DMS79 treated with DMSO at 0.1 percent for 48 hours (cell line): ENCODE measurements at places on chromosomes 16 and 17.

- DNase-seq = peak; percentile 72
Observed at GRCh38 chr16:12503191-12503590, 300.5 kb downstream of the CPPED1 start.

DNA sequence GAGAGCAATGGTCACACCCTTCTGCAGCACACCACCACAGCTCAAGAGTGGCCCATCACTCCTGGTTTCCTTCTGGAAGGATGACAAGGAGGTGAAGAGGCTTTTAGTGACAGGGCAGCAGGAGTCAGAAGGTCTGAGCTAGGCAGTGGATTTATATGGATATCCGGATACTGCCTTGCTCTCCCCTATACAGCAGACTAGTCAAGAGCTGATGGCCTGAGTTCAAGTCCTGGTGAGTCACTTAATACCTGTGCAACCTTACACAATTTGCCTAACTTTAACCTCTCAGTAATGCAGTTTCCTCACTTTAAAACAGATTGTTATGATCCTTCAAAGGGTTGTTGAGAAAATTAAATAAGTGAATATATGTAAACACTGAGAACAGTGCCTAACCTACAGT lies 22.9 kb downstream of the MYO18A start:
- no peak for DNase-seq

DNA sequence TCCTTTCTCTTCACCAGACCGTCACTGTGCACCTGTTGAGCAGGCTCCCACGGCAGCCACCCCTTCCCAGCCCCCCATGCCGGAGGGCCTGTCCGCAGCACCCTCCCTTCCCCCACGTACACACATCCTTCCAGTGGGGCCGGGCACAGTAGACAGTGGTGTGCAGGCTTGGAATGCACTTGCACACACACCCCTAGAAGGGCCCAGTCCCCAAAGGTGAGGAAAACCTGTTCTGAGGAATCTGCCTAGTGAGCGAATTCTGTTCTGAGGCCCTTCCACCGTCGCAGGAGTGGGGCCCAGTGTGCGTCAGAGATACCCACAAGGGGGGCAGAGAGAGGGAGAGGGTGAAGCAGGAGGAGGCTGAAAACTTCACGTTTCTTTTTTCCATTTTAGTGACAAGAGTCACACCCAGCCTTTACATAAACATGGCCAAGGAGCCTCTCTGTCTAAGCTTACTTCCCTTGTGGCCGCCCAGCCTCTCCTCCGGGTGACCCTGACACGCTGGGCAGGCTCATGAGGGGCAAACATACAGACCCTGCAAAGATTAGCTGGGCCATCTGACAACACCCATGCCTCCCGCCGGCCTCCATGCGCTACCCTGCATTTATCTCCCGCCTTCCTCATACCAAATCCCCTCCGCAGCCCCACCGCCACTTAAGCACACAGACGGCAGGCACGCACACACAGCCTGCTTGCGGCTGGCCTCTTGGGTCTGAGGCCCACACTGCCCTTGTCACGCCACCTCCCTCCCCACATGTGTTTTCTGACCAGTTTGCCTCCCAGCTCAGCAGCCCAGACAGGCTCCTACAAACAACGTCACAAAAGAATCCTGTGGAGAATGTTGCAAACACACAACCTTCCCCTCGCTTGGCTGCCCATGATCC lies 1.8 kb downstream of the ZBTB4 start:
- no peak for DNase-seq

- no peak for DNase-seq
Observed at GRCh38 chr17:49985310-49985990, 9.6 kb downstream of the DLX3 start.

DNA sequence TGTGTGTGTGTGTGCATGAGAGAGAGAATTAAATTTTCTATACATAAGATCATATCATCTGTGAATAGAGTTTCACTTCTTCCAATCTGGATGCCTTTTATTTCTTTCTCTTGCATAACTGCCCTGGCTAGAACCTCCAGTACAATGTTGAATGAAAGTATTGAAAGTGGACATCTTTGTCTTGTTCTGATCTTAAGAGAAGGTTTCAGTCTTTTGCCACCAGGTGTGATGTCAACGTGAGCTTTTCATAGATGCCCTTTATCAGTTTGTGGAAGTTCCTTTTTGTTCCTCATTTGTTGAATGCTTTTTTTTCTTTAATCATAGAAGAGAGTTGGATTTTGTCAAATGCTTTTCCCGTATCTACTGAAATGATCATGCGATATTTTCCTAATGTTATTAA lies 63.3 kb downstream of the RNF213 start:
- no peak for DNase-seq

DNA sequence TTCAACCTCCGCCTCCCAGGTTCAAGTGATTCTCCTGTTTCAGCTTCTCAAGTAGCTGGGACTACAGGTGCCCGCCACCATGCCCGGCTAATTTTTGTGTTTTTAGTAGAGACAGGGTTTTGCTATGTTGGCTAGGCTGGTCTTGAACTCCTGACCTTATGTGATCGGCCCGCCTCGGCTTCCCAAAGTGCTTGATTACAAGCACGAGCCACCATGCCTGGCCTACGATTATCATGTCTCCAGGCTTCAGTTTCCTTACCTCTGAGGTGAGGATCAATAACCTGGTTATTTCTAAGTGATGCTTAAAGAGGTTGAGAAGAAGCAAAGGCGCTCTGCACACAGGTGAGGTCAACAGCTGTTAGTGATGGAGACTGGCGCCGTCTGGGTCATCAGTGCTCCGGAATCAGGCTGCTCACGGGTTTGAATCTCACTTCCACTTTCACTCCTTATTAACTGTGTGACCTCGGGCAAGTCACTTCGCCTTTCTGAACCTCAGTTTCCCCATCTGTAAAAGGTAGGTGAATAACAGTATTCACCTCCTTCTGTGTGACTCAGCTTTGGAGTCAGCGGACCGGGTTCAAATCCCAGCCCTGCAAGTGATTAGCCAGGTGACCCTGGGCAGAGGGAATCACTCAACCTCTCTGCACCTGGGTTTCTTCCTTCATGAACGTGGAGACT lies 745 bp upstream of the ABCC1 start:
- DNase-seq = no peak

GRCh38 chr16:53816211-53816836 lies 112.4 kb downstream of the FTO start:
- no peak for DNase-seq

DNA sequence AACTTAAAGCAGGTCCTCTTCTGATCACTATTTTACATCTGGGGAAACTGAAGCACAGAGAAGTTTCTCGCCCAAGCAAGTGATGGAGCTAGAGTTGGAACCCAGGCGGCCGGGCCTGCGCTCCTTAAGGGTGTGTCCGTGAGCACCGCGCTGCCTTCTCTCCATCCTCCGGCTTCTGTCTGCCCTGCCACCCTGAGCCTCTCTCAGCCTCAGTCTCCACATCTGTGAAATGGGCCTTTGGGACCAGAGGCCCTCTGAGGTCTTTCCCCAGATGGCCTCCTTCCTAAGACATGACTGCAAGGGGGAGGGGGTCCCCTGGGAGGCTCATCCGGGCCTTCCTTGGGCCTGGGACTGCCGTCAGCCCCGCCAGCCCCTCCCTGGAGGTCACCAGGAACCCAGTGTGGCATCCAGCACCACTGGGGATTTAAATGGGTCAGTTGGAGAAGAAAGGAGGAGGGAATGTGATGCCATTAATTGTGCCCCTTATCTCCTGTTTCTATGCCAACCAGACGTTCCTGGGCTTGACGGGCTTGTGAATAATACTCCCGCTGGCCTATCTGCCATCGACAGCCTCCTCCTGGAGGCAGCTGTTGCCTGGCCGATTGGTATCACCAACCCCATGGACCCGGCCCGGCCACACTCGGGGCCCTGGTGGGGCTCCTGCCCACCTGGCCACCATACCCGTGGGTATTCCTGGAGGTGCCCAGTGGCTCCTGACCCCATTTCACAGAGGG lies 5.1 kb downstream of the ZFPM1 start:
- DNase-seq = no peak

DNA sequence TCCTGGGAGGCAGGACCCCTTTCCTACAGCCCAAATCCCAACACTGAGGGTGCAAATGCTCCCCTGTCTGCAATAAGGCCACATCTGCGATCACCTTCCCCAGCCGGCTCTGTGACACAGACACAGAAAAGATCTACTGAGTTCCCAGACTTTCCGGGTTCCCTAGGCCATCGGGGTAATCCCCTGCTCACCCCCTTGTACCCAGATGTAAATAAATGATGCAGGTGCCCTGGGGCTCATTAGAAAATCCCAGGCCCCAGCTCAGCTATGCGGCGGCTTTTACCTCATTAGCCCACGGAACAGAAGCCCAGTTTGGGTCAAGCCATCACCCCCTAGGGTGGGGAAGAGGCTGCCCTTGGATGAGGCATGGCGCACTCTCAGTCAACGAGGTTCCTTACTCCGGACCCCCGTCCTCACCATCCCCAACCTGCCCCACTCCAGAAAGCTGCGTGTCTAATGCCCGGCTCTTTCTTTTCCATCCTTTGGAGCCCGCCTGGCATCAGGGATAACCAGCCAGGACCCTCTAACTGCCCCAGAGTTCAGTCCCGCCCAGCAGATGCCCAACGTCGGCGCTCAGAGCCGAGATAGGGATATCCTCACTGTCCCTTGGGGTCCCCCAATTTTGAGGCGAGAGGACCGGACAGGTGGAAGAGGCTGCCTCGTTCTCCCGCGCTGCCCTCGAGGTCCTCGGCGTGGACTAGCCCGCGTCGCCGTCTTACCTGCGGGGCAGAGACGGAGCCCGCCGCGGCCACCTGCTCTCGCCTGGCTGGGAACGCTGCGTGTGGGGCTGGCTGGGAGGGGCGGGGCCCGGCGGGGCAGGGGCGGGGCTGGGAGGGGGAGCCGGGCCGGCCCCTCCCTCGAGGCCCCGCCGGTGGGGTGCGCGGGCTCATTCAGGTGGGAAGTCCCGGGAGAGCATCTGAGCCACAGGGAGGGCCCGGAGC lies at the start of gene ZNF385C:
Gene ZNF385C (minus strand): TSS at position 783 of the 941 bp plus-strand sequence. CDS start 35,417 bp downstream, outside the sequence.
- DNase-seq = no peak

- DNase-seq = no peak
Observed at GRCh38 chr17:28874750-28875149, 19.9 kb downstream of the ERAL1 start.

DNA sequence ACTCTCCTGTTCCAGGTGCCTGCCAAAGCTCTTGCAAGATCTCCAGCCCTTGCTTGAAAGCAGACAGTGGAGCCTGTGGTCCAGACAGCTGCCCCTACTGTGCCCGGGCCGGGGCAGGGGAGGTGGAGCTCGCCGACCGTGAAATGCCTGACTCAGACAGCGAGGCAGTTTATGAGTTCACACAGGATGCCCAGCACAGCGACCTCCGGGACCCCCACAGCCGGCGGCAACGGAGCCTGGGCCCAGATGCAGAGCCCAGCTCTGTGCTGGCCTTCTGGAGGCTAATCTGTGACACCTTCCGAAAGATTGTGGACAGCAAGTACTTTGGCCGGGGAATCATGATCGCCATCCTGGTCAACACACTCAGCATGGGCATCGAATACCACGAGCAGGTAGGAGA lies 17.7 kb downstream of the CACNA1G start:
- no peak for DNase-seq

DNA sequence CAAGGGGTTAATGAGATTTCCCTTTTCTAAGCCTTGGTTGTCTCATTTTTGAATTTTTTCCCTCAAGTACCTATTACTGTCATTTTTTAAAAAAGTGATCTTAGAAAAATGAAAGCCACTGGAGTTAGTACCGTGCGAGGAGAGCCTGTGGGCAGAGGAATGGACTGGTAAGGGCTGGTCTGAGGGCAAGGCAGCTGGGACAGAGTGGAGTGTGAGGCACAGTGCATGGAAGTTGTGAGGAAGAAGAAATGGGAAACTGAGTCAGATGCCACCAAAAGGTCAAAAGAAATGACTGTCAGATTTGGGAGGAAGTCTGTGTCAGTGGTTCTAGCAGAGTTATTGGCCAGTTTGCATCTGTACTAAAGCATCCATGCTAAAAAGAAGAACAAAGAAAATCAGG lies 8.2 kb downstream of the RASD1 start:
- no peak for DNase-seq

DNA sequence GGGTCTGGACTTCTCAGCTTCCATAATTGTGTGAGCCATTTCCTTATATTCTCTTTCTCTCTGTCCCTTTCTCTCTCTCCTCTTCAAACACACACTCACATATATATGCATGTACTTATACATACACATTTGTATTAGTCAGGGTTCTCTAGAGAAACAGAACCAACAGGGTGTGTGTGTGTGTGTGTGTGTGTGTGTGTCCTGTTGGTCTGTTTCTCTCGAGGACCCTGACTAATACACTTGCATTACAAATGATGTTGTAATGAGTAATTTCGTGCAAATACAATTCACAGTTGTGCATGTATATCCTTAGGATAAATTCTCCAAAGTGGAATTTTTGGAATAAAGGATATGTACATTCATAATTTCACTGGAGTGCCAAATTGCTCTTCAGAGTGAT lies 115.3 kb downstream of the NPIPB5 start:
- no peak for DNase-seq

DNA sequence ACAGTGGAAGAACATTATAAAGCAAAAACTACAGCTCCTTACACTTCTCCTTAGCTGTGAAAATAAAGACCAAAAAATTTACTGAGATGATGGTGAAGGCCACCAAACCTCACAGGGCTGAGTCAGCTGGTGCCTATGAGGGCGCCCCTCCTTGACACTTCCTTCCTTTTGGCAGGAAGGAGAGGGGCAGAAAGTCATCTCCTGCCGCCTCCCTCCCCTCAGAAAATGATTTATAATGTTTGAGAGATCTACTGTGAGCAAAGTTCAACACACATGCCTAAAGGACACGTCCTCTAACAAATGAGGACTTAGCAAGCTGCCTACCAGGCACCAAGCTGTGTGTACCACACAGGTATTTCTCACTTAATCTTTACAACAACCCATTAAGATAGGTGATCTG lies 245.7 kb downstream of the PRKCA start:
- DNase-seq = no peak

DNA sequence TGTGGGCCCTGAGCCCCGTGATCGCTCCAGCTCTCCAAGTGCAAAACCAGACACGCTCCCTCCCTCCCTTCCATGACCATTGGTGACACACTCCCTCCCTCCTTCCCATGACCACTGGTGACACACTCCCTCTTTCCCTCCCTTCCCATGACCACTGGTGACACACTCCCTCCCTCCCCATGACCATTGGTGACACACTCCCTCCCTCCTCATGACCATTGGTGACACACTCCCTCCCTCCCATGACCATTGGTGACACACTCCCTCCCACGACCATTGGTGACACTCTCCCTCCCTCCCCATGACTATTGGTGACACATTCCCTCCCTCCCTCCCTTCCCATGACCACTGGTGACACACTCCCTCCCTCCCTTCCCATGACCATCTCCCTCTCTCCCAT lies 56.3 kb downstream of the LMF1 start:
- DNase-seq = no peak

DNA sequence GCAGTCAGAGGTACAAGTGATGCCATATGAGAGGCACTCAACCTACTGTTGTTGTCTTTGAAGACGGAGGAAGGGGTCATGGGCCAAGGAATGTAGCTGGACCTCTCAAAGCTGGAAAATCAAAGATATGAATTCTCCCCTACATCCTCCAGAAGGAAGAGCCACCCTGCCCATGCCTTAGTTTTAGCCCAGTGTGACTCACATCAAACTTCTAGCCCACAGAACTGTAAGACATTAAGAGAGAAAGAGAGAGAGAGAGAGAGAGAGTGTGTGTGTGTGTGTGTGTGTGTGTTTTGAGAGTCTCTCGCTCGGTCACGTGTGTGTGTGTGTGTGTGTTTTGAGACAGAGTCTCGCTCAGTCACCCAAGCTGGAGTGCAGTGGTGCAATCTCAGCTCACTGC lies 87.1 kb downstream of the STX8 start:
- no peak for DNase-seq

- peak; percentile 20 for DNase-seq
Observed at GRCh38 chr17:82734987-82735866, at the start of gene FN3K. TSS of gene FN3K (plus strand) at chr17:82735615. CDS start at chr17:82735637, 22 bp downstream.
